Stimulated activated CD8-positive, alpha-beta memory T cell treated with anti-CD3 and anti-CD28 coated beads, Interleukin-7, amount 100 ng/mL, for 24 hours (primary cell): ENCODE measurements at places on chromosomes 3 and 15.

- no peak for DNase-seq
These were observed 146.0 kb downstream of the ADAMTS9 start for GRCh38 chr3:64541803-64542202.

DNA sequence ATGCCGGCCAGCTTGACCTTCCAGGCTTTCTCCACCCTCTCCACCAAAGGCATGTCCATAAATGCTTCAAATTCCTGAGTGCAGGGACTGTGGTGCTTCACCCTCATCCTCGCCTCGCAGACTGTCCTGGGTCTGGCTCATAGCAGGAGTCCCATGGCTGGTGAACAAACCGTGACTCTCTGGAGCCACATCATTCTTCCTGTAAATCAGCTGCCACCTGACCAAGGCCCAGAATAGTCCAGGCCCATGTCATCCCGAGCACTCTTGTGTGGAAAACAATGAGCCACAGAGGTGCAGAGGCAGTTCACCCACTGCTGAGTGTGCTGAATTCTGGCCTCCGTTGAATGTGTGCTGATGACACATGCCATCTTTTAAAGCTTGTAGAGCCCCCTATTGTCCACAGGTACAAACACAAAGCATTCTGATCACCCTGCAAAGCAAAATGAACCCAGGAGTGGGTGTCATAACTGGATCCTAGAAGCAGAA, 68.6 kb downstream of the ABHD5 start:
- no peak for DNase-seq

DNA sequence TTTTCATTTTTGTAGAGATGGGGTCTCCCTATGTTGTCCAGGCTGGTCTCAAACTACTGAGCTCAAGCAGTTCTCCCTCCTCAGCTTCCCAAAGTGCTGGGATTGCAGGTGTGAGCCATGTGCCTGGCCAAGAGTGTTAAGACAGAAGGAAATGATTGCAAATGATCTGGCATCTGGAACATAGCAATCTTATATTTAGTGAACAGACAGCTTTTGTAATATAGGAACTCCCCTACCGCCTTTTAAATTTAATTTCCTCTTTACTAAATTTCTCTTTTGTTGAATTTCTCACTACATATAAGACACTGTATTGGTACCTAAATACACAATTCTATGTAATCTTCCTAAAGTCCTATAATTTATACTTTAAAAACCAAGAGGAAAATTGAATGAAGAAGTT, 13.1 kb downstream of the ANO10 start:
- DNase-seq = no peak

GRCh38 chr15:50262533-50262932, 3.0 kb downstream of the HDC start:
- no peak for DNase-seq

- DNase-seq = no peak
These were observed 35.9 kb upstream of the NSMCE3 start for GRCh38 chr15:29305556-29305955.

GRCh38 chr3:44026220-44026865, 215.3 kb upstream of the TOPAZ1 start:
- no peak for DNase-seq
